Omental fat pad (tissue), 4 donors: ENCODE measurements at places on chromosomes 6 and 20. TPM values are rescaled to one million over a fixed set of nuclear protein-coding genes. Genes with fewer than 3 reads are reported as not detected.

Gene SIRPA
- 51.9 TPM for total RNA-seq

Gene SLC32A1
- not detected for total RNA-seq

Gene PRPH2
- total RNA-seq = 1.4 TPM

Gene MYCT1
- total RNA-seq = 19.5 TPM

Gene C20orf96
- total RNA-seq = 1.7 TPM

Gene JPH2
- 7.3 TPM for total RNA-seq

DNA sequence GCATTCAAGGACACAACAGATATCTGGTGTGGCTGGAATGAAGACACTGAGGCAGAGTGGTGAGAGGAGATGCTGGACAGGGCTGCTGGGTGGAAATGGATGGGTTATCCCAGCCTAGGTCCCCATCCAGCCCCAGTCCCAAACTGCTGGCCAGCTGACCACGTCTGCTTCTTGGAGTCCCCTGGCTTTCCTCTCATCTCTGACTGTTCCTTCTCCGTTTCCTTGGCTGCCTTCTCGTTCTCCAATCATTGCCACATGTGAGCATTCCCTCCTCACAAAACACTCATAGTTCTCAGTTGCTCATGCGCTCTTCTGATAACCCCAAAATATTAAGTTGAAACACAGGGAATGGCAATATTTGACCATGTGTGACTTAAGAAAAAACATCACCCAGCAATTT, 31.5 kb downstream of the MAFB start:
- no peak for DNase-seq

DNA sequence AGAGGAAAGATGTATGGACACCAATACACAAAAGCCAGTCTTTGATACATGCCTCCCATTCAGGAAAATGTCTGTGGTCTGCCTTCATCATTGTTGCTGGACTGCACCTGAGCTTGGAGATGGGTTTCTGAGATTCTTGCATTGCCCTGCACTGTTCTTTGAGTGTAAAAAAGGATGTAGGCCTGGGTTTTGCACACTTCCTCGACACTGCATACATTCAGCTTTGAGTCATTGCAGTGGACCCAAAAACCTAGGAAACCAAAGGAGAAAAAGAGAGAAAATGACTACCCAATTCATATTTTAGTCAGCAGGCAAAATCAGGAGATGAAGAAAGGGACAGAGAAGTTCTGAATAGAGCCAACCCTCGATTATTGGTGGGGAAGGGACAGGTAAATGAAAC, 9.0 kb downstream of the TOMM6 start:
- no peak for DNase-seq

- DNase-seq = no peak
Measured at GRCh38 chr6:35589904-35590303, 77.2 kb upstream of the TULP1 start.

GRCh38 chr6:11672256-11672655, 106.3 kb downstream of the ADTRP start:
- DNase-seq = no peak

DNA sequence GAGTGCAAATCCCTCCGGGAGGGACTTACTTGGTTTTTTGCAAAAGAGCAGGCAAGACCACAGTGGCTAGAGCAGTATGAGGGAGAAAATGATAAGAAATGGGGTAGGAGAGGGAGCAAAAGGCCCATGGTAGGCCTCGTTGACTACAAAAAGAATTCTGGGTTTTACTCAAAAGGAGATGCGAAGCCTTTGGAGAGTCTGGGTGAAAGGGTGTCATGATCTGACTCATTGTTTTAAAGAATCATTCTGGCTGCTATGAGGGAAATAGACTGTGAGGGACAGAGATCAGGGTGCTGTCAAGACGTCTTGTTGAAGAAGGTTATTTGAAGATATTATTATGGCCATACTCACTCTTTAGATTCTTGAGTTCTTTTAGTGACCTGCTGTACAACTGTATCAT, 13.0 kb downstream of the TBC1D32 start:
- no peak for DNase-seq

- no peak for DNase-seq
Measured at GRCh38 chr6:111866857-111867256, 6.4 kb downstream of the FYN start.

DNA sequence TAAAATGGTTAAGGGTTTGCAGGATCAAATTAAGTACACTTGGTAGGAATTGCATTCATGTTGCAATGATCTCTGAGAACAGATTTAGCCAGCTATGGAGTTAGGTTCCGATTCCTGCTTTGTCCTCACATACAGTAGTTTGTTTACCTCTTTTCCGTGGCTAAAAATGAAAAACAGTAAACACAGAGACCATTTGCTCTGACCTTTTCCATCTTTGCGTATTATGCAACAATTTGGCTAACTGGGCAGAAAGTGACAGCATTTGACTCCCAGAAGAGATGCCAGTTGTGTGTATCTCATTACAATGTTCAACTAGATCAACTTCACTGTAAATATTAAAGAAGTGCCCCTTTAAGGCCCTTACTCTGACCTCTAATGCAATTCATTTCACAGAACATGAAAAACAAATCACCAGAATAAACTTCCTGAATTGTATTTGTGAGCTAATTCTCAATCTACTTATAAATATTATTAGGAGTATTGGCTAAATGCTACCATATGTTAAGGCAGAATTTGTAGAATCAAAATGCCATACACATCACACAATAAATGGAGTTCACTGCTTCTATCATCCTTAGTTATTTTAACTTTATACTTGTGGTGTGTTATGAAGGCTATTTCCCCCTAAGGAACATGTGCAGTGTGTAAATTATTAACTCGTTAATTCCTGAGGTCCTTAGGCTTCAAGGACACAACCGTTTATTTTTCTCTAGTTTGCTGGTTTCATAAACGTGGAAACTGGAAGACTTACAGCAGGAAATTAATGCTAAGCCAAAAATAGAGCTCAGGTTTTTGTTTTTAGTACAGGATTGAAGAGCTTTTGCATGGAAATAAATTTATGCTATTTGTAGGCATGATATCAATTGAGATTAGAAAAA, 380.7 kb upstream of the CITED2 start:
- DNase-seq = no peak

- no peak for DNase-seq
Measured at GRCh38 chr6:17054647-17055046, 47.2 kb upstream of the STMND1 start.

DNA sequence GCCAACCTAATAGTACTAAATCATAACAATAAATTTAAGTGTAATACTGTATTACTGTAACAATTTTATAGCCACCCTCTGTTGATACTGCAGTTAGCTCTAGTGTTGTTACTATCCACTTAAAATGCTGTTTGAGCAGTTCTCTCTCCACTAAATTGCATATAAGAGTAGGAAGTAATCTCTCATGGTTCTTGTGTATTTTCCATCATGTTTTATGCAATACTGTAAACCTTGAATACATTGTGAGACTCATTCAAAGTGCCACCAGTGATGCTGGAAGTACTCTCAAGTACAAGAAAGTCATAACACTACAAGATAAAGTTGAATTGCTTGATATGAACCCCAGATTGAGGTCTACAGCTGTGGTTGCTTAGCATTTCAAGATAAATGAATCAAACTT, 65.5 kb downstream of the WASF1 start:
- DNase-seq = no peak

GRCh38 chr6:140857739-140858380, 1274.9 kb upstream of the GJE1 start:
- DNase-seq = no peak

DNA sequence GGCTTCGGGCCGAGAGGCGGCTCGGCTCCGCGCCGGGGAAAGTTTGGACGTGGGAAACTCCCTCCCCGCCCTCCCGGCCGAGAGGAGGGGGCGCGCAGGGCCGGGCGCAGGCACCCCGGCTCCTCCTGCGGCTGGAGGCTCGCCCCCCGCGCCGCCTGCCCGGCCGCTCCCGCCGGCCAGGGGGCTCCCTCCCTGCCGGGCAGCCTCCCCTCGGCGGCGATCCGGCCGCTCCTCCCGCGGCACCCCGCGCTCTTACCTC, 370 bp downstream of the CDH22 start:
- no peak for DNase-seq

- no peak for DNase-seq
Measured at GRCh38 chr6:170208651-170209353, 82.1 kb downstream of the DLL1 start.

DNA sequence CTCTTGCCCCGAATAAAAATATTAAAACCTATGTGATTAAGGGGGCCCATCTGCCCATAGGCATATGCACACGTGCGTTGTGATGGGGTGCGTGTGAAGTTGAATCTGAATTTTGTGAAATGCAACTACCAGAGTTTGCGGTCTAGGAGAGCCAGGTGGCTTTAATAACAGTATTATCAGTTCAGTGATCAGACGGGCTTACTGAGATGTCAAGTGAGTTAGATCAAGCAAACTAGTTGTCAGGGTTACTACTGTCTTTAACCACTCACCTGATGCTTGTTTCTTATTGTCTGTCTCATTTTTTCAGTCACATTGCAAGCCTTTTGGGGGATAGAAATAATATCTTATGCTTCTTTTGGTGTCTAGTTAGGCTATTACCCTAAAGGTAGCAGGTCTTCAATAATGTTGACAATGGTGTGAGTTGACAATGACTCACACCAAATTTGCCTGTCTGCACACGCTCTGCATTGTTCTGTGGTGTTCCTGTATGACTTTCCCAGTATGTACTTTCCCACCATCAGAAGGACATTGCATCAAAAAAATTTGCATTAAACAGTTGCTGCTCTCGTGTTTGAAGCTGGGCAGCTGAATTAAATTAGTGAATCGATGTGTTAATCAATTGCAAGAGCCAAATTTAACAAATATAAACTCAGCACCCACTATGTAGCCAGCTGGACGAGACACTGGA, 103.1 kb upstream of the NAA20 start:
- no peak for DNase-seq

GRCh38 chr20:1654996-1655395, 2.6 kb downstream of the SIRPG start:
- no peak for DNase-seq

- no peak for DNase-seq
Measured at GRCh38 chr6:133707456-133707855, 181.5 kb upstream of the TCF21 start.

- no peak for DNase-seq
Measured at GRCh38 chr20:63064745-63065711, 58.3 kb upstream of the BHLHE23 start.

GRCh38 chr20:34008477-34008876, 14.8 kb downstream of the RALY start:
- DNase-seq = no peak

- no peak for DNase-seq
Measured at GRCh38 chr6:93165850-93166430, 253.4 kb downstream of the EPHA7 start.

GRCh38 chr6:52065621-52066020, 21.8 kb downstream of the PKHD1 start:
- DNase-seq = no peak

DNA sequence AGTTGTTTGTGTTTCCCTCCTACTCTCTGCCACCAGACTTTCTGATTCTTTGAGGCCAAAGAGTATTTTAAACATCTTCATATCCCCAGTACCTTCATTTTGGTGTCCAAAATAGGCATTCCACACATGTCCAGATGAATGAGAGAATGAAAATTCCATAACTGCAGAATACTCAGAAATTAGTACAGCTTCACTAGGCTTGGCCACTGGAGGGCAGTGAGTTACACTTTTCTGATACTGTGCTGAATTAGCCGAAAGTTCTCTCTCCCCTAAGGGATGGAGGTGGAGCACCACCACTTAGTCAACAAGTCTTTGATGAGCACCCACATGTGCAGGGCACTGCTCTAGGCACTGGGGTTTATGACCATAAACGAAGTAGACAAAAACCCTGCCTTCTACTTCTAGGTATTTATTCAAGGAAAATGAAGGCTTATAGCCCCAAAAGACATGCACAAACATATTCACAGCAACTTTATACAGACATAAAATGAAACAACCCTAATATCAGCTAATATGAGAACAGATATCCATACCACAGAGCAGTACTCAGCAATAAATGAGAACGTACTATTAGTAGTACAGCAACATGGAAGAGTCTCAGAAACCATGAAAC, 46.1 kb upstream of the TMEM217 start:
- no peak for DNase-seq

DNA sequence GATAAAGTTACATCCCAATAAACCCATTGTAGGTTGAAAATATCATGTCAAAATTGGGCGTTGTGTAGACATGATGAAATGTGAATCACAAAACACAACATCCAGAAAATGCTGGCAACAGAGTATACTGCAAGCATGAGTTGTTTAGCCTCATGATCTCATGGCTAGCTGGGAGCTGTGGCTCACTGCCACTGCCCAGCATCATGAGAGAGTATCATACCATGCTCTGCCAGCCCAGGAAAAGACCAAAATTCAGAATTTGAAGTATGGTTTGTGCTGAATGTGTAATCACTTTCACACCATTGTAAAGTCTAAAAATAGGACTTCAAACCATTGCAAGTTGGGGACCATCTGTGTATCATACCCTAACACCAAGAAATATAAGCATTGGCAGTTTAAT, 45.2 kb upstream of the SMAP1 start:
- DNase-seq = no peak

DNA sequence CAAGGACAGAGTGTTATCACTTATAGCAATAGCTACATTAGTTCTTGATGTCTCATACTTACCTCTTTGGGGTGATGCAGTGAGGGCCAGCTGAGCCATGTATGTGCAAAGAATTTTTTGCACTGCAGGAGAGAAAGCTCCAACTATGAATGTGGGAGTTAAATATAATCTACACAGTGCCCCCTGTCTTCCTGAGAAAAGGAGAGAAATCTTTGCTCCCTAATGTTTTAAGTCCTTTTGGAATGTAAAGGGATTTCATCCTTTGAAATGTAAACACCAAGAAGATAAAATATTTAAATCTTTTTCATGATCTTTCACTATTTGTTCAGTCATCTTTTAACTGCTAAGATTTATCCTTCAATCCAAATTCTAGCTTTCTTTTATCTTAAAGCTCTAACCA, 822.1 kb downstream of the TENT5A start:
- no peak for DNase-seq
